ENCODE measurements at places on chromosomes 7 and 10.

DNA sequence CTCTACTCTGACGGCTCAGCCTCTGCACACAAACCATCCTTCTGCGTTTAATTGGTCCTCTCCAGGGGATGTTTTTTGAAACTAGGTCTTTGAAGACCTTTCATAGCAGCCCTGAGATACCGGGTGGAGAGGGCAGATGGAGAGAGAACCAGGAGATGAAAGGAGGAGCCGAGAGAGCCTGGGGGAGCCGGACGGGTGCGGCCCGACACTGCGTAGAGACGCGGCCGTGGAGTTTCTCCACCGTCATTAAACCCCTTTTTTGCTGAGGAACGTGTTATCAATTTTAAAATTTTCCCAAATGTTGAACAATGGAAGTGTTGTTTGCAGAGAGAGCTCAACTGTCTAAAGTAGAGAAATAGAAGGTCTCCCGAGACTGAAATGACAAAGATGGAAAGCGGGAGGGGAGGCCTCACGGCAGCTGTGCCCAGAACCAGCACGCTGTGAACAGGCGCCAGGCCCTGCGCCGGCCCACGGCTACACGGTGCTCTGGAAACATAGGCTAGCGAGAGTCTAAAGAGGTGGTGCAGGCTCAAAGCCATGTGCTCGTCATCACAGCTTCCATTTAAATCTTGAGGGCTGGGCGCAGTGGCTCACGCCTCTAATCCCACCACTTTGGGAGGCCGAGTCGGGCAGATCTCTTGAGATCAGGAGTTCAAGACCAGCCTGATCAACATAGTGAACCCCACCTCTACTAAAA, 307.0 kb downstream of the PTPRN2 start:
- no peak for DNase-seq

GRCh38 chr7:25765110-25765655, 386.8 kb upstream of the NFE2L3 start:
- DNase-seq: no peak

- no peak for DNase-seq
Observed at GRCh38 chr10:7525314-7526016, 114.6 kb upstream of the SFMBT2 start.

DNA sequence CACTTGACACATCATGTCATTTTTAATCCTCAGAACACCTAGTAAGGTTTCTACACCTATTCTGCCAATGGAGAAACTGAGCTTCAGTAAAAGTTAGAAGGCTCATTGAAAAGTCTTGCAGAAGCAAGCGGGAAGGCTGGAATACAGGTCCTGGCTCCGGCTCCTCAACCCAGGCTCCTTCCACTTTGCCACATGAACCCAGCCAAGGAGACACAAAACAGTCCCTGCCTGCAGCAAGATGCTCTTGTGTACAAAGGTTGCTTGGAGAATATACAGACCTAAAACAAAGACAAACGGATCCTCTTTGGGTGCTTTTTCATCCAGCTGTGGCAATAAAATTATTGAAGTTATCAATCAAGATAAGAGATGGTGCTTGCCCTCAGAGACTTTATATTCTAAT, 106.8 kb downstream of the SORBS1 start:
- DNase-seq: no peak

DNA sequence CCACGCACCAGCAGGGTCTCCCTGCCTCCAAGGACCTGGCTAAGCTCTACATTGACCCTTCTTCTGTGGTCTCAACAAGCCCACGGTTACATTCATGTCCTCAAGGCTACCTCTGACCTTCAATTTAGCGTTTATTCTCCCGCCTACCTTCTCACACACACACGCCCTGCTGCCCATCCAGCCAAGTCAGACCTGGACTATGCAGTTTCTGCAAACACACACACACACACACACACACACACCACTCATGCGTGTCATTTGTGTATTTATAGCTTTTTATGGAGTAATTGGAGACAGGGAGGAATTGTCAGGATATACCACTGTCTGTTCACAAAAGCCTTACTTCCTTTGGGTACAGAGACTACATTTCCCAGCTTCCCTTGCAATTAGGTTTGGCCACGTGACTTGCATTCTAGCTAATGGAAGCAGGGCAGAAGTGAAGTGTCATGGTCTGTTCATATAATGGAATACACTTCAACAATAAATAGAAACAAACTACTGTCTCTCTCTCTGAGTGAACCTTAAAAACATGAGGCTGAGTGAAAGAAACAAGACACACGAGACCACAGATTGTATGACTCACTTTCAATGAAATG, 53.8 kb upstream of the CPXM2 start:
- no peak for DNase-seq

DNA sequence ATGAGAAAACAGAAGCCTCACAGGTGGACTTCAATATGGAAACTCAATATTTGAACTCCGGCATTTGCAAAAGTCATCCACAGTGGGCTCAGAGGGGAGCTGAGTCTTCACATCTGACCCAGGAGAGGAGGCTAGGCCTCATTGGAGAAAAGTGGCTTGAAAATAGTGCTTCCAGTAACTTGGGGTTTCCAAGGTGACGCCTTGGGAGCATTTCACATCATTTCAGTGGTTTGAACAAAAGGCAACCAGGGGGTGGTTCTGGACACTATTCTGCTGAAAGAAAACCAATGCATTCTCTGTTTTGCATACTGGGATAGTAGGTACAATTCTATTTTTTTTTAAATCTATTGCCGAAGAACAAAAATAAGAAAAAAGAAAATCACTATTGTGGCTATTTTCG, 599.2 kb upstream of the POM121L12 start:
- DNase-seq: no peak

- DNase-seq: no peak
Observed at GRCh38 chr10:13994932-13995331, 335.8 kb downstream of the FRMD4A start.

- no peak for DNase-seq
Observed at GRCh38 chr10:31920538-31920937, 8.1 kb downstream of the ARHGAP12 start.

DNA sequence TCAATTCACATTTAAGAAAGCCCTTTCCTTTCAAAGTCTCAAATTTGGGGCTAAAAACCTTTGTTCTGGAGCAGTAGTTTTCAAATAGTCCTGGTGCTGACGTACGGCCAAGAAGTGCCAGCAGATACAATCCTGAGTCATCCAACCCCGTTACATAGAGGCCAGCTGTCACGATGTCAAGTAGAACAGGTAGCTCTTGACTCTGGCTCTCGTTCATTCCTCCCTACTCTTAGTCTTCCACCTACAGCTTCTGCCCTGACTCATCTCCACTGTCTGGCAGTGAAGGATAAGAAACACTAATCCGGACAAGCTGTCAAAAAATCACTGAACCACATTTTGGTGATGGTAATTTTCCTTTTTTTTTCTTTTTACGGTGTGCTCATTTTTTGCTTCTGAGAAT, 132.4 kb upstream of the PTN start:
- no peak for DNase-seq

GRCh38 chr10:129333706-129334105, 133.3 kb upstream of the MGMT start:
- no peak for DNase-seq

- no peak for DNase-seq
Observed at GRCh38 chr7:12553416-12553815, 17.1 kb upstream of the SCIN start.

- no peak for DNase-seq
Observed at GRCh38 chr10:29976134-29976533, 83.3 kb downstream of the JCAD start.

DNA sequence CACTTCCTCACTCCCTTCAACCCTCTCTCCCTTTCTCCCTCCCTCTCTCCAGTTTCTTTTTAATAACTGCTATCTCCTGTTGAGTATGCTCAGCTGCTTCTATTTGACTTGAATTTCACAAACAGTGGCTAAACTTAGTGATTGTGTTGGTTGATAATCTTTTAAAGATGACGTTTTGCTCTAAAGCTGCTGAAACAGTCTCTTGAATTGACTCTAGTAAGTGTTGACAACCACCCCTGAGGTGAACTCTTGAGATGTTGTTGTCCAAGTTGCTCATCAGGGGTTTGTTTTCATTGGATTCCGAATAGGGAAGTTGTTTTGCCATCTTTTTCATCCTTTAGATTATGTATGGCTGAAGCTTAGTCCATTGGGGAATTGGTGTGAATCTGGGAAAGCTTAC, 176.2 kb downstream of the TWIST1 start:
- DNase-seq: no peak

- no peak for DNase-seq
Observed at GRCh38 chr10:48404646-48405045, 98.2 kb downstream of the MAPK8 start.

DNA sequence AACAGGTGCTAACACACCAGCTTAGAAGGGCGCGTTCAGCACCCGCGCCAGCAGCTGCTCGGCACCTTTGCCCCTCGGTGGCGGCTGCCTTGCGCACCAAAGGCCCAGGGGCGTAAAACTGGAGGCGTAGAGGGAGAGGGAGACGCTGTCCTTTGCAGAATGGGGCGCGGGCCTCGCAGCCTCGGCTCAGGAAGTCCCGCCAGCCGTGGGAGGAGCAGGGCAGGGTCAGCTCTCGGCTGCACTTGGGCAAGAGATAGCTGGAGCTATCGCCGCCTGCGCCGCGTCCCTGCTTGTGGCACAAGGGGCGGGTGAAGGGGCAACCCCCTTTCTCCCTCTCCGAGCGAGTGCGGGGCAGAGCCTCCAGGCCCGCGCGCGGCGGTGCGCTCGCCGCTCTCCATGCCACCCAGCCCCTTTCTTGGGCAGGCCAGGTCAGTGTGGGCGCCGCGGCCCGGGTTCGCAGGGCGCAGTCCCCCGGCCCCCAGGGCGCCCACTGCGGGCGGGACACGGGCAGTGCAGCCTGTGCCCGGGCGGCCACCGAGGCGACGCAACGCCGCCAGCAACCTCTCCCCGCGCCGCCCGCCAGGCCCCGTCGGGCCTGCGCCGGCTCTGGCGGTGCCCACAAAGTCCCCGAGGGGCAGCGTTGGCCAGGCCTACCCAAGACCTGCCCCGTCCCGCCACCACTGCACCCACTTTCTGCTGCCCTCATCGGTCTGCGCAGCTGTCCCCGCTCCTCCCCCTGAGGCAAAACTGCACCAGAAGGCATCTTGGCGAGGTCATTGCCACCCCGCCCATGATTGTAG, 4.1 kb downstream of the NEUROD6 start:
- DNase-seq: no peak

- no peak for DNase-seq
Observed at GRCh38 chr10:33277135-33277536, 57.3 kb downstream of the NRP1 start.

- no peak for DNase-seq
Observed at GRCh38 chr7:13990319-13990983, 985 bp upstream of the ETV1 start.

GRCh38 chr10:43253461-43254198, 13.2 kb downstream of the RASGEF1A start:
- no peak for DNase-seq

DNA sequence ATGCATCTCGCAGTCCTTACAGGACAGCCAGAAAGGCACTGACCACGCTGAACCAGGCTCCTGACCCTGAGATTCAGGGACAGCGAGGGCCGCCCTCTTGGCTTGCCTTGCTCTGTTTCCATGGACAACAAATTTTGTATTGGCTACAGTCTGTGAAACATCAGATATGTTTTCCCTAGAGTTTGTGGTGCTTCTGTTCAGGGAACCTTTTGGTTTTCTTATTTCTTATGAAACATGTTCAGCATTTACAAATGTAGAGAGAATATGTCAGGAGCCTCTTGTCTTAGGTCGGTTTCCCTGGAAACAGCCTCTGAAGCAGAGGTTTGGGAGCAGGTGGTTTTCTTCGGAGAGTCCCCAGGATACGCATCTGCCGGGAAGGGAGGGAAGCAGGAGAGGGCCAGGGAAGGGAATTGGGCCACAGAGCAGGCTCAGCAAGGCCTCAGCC, 260.1 kb downstream of the CCDC3 start:
- no peak for DNase-seq

DNA sequence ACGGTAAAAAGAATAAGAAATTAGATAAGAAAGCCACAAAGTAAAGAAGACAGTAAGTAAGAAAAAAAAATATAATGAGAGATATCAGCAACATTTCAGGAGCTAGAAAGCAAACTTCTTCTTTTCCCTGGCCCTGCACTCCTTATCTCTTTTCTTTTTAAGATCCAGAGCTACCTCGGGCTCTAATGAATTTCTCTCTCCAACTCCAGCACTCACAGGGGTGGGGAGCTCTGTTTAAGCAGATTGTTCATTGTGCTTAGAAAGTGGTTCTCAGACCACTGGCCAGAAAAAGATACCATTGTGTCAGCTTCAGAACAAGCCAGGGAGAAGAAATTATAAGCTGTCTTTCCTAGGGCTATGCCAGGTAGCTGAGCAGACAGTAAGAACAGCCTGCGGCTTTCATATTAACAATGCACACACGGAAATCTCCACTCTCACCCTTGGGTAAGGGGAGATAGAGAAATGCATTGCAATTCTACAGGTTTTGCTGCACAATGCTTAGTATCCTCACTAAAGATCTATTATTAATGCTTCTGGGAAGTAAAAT, 19.3 kb downstream of the OR2F1 start:
- DNase-seq: no peak

GRCh38 chr7:142560166-142560565, 189.1 kb upstream of the PRSS1 start:
- no peak for DNase-seq

DNA sequence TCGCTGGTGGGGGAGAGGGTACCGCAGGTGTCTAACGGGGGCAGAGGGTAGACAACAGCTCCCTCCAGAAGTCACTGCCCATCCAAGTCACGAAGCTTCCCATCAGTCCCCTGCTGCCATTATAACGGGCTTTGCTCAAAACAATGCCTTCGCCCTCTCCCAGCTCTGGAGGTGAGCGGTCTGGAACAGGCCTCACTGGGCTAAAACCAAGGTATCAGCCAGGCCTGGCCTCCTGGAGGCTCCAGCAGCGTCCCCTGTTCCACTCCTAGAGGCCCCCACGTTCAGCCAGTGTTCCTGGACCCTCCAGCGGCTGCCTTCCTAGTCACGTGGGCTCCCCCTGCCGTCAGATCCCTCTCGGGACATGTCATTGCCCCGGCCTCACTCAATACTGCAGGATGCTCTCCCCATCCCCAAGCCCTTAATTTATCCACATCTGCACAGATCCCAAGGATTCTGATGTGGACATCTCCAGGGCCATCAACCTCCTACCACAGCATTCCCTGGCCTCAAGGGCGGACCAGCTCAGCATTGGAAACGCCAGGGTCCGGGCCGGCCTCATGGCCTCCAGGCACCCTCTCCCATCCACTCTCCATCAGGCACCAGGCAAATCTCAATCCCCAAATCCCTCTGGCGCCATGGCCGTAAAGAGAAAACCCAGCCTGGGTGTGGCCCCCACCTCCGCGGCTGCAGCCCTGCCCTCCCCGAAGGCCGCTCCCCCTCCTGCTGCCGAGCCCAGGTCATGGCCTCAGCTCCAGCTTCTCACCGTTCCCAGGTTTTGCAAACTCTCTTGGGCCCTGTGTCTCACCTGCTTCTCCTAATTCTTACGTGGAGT, 104.1 kb upstream of the FAM20C start:
- no peak for DNase-seq

- DNase-seq: no peak
Observed at GRCh38 chr7:134900166-134900982, 85.9 kb upstream of the AGBL3 start.
